ENCODE measurements at places on chromosomes 2 and 18.

- DNase-seq: no peak
Observed at GRCh38 chr2:240780023-240780700, 39.9 kb downstream of the KIF1A start.

- no peak for DNase-seq
Observed at GRCh38 chr18:8803063-8803795, 97.9 kb downstream of the MTCL1 start.

DNA sequence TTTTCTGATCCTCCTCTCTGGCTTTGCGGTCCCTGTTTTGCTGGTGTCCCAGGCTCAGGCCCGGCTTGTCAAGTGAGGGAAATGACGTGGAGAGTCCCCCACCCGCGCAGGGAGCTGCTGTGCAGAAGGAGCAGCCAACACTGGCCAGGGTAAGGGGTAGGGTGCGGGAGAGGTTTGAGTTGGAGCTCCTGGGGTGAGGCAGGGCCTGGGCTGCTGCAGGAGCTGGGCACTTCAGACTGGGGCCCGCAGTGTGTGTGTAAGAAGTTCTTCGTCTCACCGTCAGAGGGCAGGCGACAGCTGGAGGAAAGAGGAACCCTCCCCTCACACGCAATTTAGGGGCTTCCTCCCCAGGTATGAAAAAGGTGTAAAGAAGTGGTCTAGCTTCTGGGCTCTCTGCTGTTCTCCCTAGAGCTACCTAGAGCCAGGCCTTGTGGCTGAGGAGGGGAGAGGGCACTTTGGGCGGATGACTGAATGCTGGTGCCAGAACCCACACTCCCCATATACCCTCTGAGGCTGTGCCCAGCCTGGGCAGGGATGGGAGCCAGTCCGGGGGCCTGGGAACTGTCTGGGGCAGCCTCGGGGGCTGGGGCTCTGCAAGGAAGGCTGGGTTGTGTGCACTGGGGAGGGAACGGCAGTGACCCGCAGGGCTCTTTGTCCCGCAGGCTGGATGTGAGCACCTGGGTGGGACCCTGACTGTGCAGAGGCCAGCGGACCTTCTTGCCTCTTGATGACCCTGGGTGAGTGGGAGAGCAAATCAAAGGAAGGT, 11.8 kb downstream of the CELF4 start:
- DNase-seq: no peak

- DNase-seq: no peak
Observed at GRCh38 chr2:185202945-185203528, 535.6 kb upstream of the FSIP2 start.

DNA sequence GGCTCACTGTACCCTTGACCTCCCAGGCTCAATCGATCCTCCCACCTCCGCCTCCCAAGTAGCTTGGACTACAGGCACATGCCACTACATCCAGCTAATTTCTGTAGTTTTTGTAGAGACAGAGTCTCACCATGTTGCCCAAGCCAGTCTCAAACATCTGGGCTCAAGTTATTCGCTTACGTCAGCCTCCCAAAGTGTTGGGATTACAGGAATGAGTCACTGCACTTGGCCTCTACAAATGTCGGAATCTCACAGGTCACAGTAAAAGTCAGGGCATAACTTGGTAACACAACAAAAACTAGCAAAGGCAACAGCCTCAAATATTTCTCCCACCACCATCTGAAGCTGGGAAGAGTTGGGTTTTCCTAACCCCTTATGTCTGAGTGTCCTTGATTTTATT, 25.3 kb downstream of the SCG2 start:
- peak; percentile 94 for DNase-seq

DNA sequence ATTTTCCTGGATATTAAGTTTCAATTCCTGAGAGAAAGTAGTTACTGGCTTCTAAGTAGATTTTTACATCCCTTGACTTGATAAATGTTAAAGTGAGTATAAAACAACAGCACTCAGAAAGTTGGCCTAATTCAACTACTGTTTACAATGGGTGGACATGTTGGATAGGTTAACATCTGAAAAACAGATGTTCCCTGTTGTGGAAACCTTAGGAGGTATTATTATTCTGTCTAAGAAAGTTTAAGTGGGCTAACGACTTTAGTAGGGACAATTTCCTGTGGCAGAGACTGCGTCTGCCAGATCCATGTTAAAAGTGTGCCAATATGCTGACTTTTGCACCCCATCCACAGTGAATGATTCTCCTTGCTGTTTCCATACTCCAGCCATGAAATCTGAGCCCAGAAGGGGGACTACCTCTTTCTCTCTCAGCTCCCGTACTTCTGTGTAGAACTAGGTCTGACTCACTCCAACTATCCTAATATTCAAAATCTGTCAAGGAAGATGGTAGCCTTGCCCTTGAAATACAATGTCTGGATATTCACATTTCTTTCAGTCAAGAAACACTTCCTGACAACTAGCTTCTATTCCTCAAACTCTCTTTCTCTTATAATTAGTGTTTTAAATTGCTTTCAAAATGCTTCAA, 327.5 kb upstream of the HNRNPA3 start:
- no peak for DNase-seq

- DNase-seq: no peak
Observed at GRCh38 chr2:156765450-156765849, 329.3 kb downstream of the GPD2 start.

DNA sequence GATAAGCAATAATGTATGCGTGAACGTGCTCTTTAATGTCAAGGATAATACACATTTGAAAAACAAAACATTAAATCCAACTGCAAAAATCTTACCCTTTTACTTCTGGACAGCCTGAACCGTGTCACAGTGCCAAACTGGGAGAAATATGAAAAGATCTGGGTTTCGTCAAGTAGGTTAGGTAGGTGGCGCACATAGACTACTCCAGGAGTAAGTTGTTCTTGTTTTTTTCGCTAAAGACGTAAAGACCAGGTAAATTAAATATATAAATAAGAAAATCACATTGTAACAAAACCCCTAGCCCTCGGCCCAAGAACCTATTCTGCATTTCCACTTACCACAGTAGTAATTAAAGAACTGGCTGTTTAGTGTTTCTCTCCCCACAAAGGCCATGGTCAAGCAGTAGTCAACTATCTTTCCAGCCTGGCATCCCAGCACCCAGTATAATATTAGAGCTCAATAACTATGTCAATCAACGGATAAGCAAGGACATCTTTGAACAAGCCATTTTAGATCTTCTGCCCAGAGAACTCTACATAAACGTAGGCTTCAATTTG, 1.1 kb downstream of the NIFK start:
- no peak for DNase-seq

DNA sequence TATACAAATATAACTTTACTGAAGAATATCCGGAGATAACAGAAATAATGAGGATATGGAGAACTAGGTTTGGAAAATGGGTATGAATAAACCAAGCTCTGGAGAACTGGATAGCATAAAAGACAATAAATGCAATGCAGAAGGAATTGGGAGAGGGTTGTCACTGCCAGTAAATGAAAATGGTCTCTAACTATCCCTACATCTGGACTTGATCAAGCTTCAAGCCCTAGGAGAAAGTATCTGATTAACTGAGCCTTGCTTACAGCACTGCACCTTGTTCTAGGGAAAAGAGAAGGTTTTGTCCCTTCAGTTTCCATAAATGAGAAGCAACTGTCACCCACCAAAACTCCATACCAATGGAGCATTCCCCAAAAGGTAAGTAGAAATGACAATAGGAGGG, 514.6 kb upstream of the ZEB2 start:
- no peak for DNase-seq

DNA sequence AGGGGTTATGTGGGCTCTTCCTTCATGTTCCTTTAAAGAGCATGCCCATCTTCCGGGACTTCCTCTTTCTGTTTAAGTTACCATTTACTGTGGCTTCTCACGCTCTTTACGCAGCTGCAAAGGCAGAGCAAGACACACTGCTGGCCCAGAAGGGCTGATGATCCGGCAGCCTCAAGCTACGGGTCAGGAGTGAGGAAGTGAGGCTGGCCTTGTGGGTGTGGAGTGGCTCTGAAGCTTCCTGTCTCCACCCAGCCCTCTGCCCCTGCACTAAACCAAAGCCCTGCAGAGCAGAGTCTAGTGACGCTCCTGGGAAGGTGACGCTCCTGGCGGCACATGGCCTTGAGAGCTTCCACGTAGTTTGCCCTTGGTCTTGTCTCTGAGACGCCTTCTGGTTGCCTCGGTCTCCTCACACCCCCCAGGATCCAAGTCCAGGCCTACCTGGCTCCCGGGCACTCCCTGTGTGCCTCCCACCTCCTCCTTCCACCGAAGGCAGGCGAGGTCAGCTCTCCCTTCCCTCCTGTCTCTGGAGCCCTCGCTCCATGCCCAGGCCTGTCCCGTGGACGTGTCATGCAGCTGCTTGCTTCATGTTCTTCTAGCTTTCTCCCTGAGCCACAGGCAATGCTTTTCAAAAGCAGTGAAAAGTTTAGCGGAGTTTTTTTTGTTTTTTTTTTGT, 50.3 kb downstream of the ARL4C start:
- DNase-seq: no peak

DNA sequence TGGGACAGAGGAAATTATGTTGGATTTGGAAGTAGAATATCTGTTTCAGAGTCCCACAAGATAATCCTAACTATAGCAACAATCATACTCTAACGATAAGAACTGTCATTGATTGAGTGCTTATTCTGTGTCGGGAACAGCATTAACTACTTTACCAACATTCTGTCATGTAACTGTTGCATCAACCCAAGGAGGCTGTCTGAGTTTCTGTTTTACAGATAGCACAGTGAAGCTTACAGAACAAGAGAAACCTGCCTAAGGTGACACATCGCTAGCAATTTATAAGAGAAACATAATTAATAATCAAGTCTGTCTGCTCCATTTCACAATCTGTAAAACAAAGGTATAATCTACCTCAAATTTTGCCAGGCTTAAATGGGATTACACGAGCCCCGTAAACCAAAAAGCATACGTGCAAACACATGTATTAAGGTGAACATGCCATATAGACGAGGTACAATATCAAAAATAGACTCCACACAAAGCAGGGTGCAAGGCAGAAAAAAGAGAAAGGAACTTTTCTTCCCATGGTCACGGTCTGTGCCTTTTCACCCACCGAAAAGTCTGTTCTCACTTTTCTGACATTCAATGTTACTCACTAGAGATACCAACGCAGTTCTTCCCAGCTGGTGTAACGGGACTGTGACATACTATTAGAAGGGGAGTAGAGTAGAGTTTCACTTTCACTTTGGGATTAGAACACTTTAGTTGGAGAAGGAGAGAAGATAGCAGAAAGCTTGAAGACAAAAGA, 37.2 kb upstream of the SLC8A1 start:
- no peak for DNase-seq

DNA sequence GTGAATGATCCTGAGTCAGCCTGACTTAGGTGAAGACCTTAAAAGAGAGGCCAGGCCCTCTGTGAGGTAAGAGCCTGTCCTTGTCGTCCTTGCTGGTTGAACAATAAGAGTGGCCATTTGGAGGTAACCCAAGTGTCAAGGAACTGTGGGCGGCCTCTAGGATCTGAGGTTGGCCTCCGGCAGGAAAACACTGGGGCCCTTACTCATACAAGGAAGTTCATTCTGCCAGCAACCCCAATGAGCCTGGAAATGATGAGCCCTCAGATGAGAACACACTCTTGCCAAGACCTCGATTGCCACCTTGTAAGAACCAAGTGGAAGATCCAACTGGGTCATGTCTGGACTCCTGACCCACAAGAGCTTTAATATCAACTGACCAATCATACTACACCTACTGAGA, 95.5 kb upstream of the LRATD1 start:
- DNase-seq: no peak

DNA sequence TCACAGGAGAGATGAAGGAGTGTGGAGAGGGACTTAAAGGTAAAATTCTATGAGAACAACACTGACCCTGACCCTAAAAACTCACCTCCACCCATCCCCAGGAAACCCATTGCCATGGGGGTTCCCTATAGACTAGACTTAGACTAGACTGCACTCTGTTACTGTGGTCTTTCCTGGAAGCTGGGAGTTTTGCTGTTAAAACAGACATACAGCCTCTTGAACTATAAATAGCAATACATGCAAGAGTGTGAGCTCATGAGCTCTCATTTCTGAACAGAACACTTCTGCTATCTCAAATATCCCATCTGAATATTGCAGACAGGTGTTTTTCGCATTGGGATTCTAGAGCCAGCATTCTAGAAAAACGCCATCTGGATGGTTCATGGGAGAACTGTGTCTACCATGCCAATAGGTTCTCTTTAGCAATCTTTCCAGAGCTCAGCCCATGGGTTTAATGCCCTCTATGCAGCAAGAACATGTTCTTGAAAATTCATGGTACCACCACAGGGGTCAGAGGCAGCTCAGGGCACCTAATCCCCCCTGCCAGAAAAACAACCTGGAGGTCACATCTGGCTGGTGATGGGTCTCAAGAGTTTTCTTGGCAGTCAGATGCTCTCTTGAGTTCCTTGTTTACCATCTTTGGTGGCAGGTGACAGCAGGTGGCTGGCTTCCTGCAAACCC, 51.9 kb downstream of the SLC14A2 start:
- DNase-seq: no peak

- no peak for DNase-seq
Observed at GRCh38 chr18:49032189-49032584, 81.4 kb upstream of the SMAD7 start.

DNA sequence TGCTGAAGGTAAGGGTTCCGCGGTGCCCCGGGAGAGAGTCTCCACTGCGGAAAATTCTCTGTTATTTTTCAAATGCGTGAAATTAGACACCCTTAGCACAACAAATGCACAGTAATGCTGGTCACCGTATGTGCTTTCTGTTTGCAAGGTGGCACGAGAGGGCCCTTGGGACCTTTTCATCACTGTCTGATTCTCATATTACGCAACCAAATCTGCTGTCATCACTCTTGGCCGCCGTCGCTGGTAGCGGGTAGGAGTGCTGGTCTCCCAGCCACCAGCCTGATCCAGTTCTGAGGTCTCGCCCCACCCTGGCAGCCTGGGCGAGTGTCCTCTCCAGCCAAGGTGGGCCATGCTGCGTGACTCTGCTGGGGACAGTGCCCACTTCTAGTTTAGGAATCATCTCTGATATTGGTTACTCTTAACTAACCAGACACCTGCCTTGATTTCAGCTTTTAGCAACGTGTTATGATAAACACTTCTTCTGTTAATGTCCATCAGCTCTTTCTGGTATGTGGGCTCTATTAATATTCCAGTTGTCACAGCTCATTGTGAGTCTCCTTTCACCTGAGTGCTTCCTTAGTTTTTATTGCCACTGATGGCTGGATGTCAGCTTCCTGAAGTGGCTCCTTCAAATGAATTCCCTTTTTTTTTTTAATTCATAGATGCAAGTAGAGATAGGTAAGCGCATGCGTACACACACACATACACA, 199.4 kb downstream of the GBX2 start:
- no peak for DNase-seq

DNA sequence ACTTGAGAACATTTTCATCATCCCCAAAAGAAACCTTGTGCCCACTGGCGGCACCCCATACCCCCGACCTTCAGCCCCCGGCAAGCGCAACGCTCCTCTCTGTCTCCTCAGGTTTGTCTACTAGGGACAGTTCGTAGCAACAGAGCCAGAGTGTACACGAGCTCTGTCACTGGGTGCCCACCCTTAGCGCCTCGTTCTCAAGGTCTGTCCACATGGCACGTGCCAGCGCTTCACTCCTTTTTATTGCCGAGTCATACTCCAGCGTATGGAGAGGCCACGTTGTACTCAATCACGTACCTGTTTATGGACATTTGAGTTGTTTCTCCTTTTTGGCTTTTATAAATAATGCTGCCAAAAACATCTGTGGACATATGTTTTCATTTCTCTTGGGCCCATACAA, 30.3 kb upstream of the GPC1 start:
- no peak for DNase-seq
